ENCODE measurements at places on chromosomes 11 and 22.

- DNase-seq = peak; percentile 45
These were observed at the start of gene DAGLA for GRCh38 chr11:61679893-61680621. DAGLA (plus strand) TSS chr11:61680391; CDS start chr11:61720156, 39,765 bp downstream.

- no peak for DNase-seq
These were observed 33.1 kb downstream of the LRFN4 start for GRCh38 chr11:66889960-66890359.

DNA sequence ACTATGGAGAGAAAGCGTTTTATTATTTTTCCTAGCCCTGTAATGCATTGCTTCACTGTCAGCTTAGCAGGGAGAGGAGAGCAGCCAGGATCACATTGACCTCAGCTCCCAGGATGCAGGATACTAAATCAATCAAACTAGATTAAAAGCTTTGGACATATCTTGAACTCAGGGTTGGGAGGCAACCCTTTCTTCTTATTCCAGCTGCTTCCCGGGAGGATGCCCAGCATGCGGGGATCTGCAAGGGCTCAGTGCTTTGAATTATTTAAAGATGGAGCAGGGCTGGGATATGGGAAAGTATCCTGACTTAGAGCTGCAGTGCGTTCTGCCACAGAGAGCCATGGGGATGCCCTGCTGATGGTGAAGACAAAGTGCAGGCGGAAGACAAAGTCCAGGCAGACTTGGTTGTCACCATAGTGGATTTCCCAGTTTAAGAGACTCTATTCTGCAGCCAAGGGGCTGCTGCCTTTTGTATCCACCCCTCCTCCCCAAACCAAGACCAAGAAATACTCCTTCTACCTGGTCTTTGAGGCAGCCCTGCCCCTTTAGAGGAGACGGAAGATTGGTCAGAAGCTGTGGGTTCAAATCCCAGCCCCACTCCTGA lies 1035.0 kb downstream of the TBC1D22A start:
- no peak for DNase-seq

DNA sequence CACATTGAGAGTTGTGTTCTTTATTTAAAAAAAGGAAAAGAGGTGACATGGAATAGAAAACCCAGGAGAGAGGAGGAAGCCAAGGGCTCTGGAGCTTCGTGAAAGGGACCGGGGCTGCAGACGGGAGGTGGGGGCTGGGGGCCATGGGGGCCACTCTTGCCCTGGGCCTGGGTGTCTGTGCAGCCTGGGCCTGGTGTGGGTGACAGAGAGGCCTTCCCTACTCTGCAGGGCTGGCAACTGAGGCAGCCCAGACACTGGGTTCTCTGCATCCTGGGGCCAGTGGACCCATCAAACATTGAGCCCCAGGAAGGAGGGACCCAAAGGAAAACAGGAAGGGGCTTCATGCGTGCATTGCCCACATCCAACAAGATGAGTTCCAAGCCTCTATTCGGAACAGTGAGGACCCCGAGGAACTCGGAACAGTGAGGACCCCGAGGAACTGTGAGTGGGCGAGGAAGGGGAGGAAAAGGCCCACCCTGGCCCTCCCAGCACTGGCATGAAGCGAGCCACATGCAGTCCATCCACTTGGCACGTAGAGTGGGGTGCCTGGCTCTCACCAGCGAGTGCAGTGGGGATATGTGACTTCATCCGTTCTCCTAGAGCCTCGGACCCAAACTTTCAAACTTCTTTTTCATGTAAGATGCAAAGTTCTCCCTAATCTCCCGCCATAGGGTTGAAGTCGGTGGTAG lies 1121.6 kb downstream of the BRD1 start:
- no peak for DNase-seq

- no peak for DNase-seq
These were observed 14.9 kb downstream of the DNAJB13 start for GRCh38 chr11:73965764-73966121.

DNA sequence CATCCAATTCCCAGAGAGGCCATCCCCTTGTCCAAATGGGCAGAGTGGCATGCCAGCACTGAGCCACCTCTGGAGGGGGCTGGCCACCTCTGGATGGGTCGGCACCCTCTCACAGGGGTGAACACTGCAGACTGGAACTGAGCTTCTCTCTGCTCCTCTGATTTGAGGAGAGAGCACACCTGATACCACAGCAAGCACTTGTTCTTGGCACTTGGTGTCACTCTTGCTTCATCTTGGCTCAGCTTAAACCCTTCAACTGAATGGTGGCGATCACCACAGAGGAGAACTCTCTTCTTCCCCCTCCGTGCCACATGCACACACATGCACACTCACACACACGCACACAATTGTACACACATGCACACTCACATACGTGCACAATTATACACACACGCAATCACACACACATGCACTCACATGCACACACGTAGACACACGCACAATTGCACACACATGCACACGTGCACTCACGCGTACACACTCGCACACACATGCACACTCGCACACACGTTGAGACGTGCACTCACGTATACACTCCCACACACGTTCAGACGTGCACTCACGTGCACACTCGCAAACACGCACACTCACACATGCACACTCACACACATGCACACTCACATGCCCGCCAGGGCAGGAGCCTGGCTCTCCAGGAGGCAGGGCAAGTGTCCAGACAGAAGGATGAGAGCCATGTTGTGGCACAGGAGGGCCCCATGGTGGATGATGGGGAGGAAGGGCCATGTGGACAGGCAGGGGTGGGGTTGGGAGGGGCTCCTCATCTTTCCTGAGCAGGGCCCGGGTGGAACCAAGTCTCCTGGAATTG lies 23.4 kb downstream of the OVOL1 start:
- no peak for DNase-seq

GRCh38 chr11:23884341-23884740 lies 612.5 kb upstream of the LUZP2 start:
- no peak for DNase-seq

DNA sequence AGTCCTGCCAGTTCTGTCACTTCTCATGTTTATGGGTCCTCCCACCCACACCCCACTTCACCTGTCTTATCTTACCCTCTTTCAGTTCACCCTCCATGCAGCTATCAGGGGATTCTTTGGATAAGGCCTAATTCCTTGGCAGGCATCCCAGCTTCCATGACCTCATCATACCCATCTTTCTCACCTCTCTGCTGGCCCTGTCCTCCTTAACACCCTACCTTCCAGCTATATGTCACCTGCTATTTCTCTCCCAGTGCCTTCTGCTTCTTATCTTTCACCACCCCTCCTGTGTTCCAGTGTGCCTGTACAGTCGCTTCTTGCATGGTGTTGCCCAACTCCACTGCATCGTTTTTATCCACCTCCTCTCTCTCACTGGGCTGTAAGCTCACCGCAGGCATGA lies 28.3 kb downstream of the SNU13 start:
- no peak for DNase-seq

DNA sequence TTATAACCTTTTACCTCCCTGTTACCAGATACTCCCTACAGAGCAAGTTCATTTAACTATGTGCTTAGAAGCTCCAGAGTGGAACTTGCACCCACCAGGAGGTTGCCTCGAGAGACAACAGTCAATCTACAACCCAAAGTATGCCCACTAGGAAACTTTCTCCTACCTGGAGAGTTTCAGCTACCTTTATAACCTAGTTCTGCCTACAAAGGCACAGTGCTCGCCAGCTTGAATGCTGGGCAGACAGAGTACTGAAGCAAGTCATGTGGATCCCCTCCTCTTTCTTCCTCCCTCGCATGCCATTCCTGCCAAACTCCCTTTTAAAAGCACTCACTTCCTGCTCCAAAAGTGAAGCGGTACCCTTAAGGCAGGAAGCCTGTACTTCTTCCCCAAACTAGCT lies 258.9 kb downstream of the SWAP70 start:
- DNase-seq = no peak

GRCh38 chr22:33866511-33866910 lies 53.8 kb downstream of the LARGE1 start:
- no peak for DNase-seq

- no peak for DNase-seq
These were observed at the start of gene PDGFB for GRCh38 chr22:39244496-39245129. PDGFB (minus strand) TSS chr22:39244982; CDS start chr22:39243963, 1,019 bp downstream.

- peak; percentile 30 for DNase-seq
These were observed 200.9 kb downstream of the MYO18B start for GRCh38 chr22:25942856-25943411.

DNA sequence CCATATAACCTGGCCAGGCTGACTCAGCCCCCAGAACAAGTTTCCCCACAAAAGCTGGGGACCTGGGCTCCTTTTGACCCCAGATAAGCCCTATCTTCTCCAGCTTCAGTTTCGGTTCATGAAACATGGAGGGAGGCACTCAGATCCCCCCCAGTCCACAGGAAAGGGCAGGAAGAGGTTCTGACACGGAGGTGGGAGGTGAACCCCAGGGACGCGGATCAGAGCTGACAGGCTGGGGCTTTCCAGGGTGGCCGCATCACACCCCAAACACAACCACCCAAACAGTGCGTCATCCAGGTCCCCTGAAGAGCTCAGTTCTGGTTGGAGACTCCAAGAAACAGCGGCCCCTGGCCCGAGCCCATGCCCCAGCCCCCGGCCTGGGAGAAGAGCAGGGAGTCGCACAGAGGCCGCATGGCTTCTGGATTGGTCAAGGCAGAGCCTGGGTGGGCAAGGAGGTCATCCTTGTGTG lies 44.3 kb upstream of the A4GALT start:
- DNase-seq = no peak

- no peak for DNase-seq
These were observed 15.5 kb upstream of the BMAL1 start for GRCh38 chr11:13262096-13262495.

DNA sequence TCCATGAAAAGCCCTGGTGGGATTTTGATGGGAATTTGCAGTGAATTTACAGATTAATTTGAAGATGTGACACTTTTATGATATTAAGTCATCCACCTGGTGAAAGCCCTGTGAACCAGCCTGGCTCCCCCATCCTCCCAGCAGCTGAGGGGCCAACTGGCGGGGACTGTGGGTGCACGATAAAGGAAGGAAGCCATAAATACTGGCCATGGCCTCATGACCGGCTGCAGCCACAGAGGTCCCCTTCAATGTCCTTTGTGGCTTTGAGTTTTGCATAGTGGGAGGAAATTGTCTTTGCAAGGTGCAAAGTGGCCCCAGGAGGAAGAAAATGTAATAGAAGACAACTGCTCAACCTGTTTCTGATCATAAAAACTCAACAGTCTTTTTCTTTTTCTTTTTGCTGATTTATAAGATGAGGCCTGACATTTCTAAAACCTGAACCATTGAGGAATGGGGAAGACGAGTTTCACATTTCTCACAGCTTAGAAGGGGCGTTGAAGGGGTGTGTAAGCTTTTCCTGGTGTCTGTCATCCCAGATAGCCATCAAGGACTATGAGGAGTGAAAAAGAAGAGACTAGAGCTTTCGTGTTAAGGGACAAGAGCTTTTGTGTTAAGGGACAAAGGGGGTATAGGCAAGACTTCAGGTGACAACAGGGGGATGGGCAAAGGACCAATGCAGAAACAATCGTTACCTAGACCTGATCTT lies 6.3 kb upstream of the NDUFV1 start:
- DNase-seq = no peak

DNA sequence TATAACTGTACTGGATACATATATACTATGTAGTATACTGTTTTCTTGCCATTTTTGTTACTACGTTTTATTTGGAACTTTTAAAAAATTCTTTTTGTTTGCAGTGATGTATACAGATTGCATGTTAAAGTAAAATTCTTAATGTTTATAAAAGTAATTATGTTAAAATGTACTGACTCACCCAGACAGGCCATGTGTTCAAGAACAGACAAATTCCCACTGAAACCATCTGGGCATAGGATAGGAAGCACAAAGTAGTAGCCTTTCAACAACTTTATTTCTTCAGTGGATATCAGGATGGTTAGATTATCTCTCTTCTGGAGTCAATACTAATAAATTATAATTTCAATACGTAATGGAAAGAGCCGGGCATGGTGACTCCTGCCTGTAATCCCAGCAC lies 19.8 kb downstream of the PRMT3 start:
- no peak for DNase-seq

DNA sequence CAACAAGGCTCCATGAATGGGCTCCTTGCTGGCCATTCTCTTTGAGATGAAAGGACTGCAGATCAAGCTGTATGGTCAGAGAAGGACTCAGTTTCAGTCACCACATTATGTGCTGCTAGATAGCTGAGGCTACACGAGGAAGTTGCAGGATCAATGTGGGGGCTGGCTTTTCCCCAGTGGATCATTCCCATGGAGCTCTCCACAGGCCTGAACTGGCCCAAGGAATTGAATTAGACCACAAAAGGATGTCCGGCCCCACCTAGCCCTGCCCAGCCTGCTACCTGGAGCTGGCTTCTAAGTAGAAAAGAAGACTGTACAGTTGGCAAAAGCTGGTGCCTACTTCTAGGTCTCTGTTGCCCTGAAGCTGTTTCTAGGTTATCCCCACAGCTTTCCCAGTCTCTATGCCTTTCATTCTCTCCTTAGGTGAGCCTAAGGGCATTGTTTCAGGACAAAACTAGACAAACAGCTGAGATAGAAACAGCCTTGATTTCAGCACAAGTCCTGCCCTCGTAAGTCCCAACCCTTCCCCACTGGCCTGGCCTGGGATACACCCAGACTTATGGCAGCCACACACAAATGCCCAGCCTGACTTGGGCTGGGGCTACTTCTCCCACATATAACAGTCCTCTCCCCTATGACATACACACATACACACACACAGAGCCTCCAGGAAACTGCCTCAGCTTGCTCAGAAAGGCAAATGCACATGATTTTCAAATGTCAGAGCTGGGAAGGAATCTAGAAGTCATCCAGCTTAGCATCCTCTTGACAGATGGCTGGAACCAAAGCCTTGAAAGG lies 129.1 kb upstream of the NCAM1 start:
- no peak for DNase-seq

- no peak for DNase-seq
These were observed 9.0 kb downstream of the TRIM44 start for GRCh38 chr11:35671396-35672127.

- no peak for DNase-seq
These were observed 126.5 kb downstream of the VPREB1 start for GRCh38 chr22:22371031-22371541.

Data from NCI-H2107 (cell line).